Activated CD4-positive, alpha-beta memory T cell treated with anti-CD3 and anti-CD28 coated beads for 36 hours (primary cell): ENCODE measurements at places on chromosomes 13 and 19.

- DNase-seq = no peak
These were observed 179.0 kb upstream of the TSHZ3 start for GRCh38 chr19:31528261-31528660.

GRCh38 chr19:3289971-3290569 lies 65.6 kb downstream of the CELF5 start:
- DNase-seq = no peak

- DNase-seq = no peak
These were observed 171.2 kb downstream of the ZNF536 start for GRCh38 chr19:30543243-30543945.

- no peak for DNase-seq
These were observed 3.2 kb upstream of the TNPO2 start for GRCh38 chr19:12726988-12727316.

- DNase-seq = no peak
These were observed 11.2 kb upstream of the CEACAM21 start for GRCh38 chr19:41564515-41565378.

GRCh38 chr13:91557328-91558090 lies 159.1 kb downstream of the GPC5 start:
- no peak for DNase-seq

DNA sequence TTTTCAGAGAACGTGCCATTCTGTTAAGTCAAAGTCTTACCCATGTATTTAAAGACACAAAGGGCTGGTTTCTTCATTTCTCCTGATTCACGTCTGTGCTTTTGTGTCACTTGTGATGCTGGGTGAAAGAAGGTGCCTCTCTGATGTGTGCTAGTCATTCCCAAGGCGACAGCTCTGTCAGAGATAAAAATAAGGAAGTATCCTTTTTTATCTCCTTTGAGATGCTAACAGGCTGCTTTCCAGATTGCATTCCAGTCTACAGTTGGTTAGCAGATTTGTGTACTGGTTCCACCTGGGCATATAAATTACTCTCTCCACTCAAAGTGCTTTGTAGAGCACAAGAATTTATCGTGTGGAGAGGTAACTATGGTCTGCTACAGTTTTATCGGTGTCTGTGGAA lies 33.5 kb upstream of the DCT start:
- DNase-seq = no peak

GRCh38 chr13:27855381-27855780 lies 63.1 kb downstream of the GSX1 start:
- no peak for DNase-seq

GRCh38 chr13:99484473-99484872 lies 16.8 kb upstream of the TM9SF2 start:
- no peak for DNase-seq

DNA sequence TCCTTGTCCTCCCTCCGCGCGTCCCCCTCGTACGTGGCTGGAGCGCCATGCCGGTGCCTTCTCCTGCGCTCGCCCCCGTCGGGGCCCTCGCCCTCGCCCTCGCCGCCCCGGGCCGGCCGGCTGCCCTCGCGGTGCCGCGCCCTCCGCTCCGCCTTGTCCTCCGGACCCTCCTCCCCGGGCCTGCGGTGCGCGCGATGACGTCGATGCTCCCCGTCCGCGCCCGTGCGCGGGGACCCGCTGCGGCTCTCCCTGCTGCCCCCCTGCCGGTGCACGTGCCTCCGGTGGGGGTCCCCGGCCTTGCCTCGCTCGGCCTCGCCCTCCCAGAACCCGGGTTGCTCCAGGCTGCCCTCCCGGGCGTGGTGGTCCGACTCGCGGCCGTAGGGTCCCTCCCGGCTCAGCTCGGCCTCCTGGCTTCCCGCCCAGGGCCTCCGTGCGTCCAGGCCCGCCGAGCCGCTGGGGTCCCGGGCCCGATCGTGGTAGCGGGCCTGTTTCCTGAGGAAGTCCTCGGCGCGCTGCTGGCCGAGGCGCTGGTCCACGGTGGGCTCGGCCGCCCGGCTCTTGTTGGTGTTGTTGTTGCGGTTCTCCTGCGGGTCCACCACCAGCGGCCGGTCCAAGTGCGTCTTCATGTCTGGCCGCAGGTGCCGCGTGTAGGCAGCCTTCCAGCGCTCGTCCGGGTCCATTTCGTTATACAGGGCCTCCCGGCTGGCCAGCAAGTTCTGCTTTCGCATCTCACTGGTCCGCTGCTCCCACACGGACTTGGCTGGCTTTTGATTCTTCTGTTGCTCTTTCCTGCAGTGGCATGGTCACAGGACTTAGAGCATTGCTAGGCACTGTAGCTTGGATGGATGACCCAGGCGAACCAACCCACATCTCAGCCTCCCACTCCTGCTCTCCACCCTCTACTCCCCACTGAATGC lies 148.6 kb downstream of the IER2 start:
- no peak for DNase-seq

DNA sequence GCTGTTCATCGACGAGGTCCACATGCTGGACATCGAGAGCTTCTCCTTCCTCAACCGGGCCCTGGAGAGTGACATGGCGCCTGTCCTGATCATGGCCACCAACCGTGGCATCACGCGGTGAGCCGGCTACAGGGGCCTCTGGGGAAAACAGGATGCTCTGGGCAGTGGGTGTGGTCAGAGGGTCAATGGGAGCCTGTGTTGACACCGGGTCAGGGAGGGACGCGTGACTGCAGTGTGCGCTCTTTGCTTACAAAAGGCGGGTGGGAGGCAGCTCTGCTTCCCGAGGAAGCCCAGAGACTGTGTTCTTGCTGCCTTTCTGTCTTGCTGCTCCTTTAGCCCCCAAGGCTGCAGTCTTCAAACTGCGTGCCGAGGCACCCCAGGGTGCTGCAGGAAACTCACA lies 5.7 kb downstream of the LHB start:
- no peak for DNase-seq

DNA sequence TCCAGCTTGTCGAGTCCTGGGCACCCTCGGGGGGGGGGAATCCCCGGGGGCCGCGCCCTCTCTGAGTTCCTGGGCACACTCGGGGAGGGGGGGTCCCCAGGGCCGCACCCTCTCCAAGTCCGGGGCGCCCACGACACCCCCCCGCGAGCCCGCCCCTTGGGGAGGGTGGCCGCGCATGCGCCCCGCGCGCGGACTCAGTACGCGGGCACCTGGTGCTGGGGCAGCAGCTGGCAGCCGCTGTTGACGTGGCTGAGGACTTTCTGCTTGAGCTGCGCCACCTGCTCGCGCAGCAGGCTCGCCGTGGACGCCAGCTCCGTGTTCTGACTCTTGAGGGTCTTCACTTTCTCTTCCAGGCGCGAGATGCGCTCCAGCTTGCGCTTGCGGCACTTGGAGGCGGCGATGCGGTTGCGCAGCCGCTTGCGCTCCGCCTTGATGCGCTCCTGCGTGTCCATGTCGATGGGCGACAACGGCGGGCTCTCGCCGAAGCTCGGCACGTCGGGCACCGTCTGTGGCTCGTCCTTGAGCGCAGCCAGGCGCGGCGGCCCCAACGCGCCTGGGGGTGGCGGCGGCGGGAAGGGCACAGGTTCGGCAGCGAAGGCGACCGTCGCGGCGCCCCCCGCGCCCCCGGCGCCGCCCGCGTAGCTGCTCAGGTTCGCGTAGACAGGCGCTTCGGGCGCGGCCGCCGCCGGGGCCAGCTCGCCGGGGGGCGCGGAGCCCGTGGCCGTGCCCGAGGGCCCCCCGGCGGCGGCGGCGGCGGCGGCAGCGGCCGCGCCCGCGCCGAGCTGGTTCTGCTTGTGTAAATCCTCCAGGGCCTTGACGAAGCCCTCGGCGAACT lies 958 bp downstream of the JUND start:
- peak; percentile 86 for DNase-seq

- DNase-seq = peak; percentile 54
These were observed at the start of gene LACC1 for GRCh38 chr13:43879755-43880181. Gene LACC1 (plus strand): TSS chr13:43879904. CDS start chr13:43880986, 1,082 bp downstream.

DNA sequence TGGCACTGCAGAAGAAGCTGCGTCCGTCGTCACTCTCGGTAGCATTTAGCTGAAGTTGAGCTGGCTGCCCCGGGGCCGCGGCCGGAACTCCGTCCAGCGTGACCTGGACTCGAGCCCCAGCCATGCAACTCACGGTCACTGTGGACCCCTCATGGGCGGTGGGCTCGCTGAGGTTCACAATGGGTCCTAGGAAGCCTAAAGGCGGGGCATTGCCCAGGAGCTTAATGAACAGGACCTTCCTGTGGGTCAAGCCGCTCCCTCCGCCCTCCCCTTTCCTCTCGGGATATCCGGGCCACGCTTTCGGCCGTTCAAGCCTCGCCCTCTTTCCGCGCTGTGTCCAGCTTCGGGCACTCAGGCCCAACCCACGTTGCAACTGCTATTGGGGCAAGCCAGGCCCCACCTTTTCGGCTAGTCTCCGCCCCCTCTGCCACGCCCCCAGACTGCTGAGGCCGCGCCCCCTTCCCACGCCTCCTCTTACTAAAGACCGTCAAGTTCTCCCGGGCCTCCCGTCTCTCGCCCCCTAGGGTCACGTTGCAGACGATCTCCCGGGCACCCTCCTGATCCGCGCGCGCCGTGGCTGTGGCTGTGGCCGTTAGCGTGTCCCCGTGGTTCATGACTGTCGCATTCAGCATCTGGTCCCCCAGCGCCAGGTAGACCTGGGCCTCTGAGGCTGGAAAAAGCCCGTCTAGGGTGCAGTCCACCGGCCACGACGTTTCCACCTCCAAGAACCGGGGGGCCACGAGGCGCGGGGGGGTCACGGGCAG lies 1.4 kb upstream of the RAVER1 start:
- peak; percentile 71 for DNase-seq

GRCh38 chr13:42812316-42812715 lies 30.9 kb downstream of the FAM216B start:
- no peak for DNase-seq

- DNase-seq = peak; percentile 27
These were observed 539 bp upstream of the ZNF667 start for GRCh38 chr19:56477429-56478338.

DNA sequence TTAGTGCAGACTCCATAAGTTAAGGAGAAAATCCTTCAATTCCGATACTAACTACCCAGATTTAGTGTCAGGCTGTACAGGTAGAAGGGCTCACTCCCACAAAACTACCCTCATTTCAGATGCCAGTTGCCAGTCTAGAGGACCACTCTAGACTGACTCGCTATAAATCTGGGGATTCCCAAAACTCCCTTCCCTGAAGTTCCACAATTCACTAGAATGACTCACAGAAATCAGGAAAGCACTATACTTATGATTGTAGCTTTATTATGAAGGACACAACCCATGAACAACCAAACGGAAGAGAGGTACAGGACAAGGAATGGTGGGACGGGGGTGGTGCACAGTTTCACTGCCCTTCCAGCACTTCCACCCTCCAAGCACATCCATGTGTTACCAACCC lies 321.2 kb downstream of the DIAPH3 start:
- no peak for DNase-seq

GRCh38 chr19:13817018-13817614 lies 21.9 kb downstream of the ZSWIM4 start:
- no peak for DNase-seq

GRCh38 chr19:56174086-56174485 lies 1.7 kb upstream of the GALP start:
- DNase-seq = no peak

DNA sequence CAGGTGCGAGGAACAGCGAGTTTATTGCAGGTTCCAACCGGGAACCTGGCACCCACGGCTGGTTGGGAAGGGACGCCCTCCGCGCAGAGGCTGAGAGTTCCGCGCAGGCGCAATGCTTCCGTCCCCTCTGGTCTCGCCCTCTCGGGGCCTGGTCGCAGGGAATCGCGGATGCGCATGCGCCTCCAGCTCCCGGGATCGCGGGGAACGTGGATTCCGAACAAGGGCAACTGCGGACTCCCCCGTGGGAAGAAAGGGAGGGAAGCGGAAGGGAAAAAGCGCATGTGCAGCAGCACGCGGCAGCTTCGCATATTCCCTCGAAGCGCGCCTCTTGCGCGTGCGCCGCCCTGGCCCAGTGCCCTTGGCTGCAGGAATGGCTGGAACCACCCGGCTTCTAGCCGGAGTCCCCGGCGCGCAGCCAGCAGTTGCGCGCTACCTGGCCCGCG lies 1.1 kb downstream of the TSSK6 start:
- no peak for DNase-seq

GRCh38 chr13:84191139-84191538 lies 308.9 kb upstream of the SLITRK1 start:
- no peak for DNase-seq

- DNase-seq = peak; percentile 24
These were observed 89.3 kb upstream of the UQCRFS1 start for GRCh38 chr19:29302002-29302928.

- no peak for DNase-seq
These were observed 684.8 kb downstream of the DIAPH3 start for GRCh38 chr13:59478908-59479307.

GRCh38 chr13:113863524-113864272 lies at the start of gene GAS6:
Gene GAS6 (minus strand): TSS chr13:113864076. CDS start chr13:113863920, 156 bp downstream.
- DNase-seq = no peak

DNA sequence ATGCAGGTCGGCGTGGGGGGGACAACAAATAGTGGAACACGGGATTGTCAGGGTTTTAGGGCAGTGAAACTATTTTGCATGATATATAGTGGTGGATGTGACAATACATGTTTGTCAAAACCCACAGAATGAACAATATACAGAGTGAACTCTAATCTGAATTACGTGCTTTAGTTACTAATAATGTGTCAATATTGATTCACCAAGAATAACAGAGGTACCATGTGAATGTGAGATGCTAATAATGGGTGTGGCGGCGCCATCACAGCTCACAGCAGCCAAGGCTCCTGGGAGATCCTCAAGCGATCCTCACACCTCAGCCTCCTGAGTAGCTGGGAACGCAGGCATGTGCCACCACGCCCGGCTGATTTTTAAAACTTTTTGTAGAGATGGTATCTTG lies 12.9 kb downstream of the ELAVL1 start:
- no peak for DNase-seq

DNA sequence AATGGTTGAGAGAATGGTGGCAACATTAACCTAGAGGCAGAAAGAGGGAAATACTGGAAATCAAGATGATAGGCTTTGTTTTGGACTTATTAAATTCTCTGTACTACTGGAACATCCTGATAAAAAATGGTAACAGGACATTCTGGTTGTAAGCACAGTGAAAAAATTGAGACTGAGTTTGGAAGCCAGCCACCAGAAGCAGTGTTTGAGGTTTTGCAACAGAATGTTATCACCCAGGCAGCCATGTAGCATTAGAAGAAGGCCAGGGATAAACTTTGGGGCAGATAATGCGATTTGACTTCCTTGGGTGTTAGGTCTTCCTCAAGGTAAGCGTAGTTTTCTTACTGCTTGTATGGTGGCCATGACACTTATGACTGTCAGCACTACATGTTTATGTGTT lies 307.4 kb downstream of the ATP8A2 start:
- no peak for DNase-seq
